ENCODE measurements at places on chromosomes 4 and X. TPM values are rescaled to one million over a fixed set of nuclear protein-coding genes. Genes with fewer than 3 reads are reported as not detected.

- DNase-seq = no peak
Observed at GRCh38 chrX:95040104-95040503, 1366.1 kb downstream of the FAM133A start.

- no peak for DNase-seq
Observed at GRCh38 chr4:162061214-162061613, 102.6 kb downstream of the FSTL5 start.

DNA sequence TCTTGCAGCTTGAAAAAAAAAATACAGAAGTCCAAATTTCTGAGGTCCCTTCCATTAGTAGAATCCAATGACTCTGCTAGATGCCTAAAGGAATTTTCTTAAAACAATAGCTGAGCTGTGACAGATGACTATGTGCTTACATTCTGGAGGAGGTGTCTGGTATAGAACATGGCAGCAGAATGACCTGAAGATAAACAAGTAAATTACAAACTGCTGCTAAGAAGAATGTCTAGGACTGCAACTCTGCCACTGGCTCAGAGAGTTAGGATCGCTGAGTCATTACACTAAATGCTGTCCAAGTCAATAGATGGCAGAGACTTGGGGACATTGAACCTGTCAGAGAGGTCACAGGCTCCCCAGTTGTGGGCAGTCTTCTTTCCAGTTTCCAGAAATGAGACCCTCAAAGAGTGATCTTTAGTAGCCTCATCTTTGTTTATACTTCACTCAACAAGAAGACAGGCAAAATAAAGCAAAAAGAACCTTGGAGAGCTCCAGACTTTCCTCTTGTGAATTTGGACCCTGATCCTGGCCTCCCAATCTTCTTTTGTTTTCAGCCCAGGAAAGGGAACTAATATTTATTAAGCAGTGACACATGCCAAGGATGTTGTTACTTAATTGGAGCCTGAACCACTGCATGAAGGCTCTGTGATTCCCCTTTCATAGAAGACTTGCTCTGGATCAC lies 56.4 kb upstream of the SCML1 start:
- DNase-seq = no peak

GRCh38 chr4:95215991-95216605 lies 332.7 kb downstream of the UNC5C start:
- no peak for DNase-seq

The CENPC gene
- 39.2 TPM for polyA plus RNA-seq

The DGKQ gene
- polyA plus RNA-seq = 5.2 TPM

The ADGRG2 gene
- 4.2 TPM for polyA plus RNA-seq

The IBSP gene
- polyA plus RNA-seq = 0.16 TPM

The NAA11 gene
- polyA plus RNA-seq = not detected
